ENCODE measurements at places on chromosomes 11 and 22.

- no peak for DNase-seq
These were observed 758.7 kb downstream of the BRD1 start for GRCh38 chr22:49068861-49069500.

- no peak for DNase-seq
These were observed 183.9 kb upstream of the CTSC start for GRCh38 chr11:88521399-88521798.

- DNase-seq: no peak
These were observed 2.3 kb upstream of the CATSPERZ start for GRCh38 chr11:64297699-64298358.

- no peak for DNase-seq
These were observed 10.6 kb downstream of the PLET1 start for GRCh38 chr11:112249871-112250610.

GRCh38 chr11:18393581-18394274 lies 635 bp upstream of the LDHA start:
- DNase-seq: no peak

- DNase-seq: no peak
These were observed 83.1 kb downstream of the PTPRJ start for GRCh38 chr11:48063424-48063978.

- DNase-seq: no peak
These were observed 164.0 kb upstream of the UBASH3B start for GRCh38 chr11:122491509-122491908.

- DNase-seq: no peak
These were observed 35.8 kb downstream of the TNKS1BP1 start for GRCh38 chr11:57288771-57289579.

- DNase-seq: no peak
These were observed 4.7 kb downstream of the MPEG1 start for GRCh38 chr11:59207988-59208451.

GRCh38 chr22:31056986-31057599 lies 24.0 kb upstream of the SMTN start:
- no peak for DNase-seq

DNA sequence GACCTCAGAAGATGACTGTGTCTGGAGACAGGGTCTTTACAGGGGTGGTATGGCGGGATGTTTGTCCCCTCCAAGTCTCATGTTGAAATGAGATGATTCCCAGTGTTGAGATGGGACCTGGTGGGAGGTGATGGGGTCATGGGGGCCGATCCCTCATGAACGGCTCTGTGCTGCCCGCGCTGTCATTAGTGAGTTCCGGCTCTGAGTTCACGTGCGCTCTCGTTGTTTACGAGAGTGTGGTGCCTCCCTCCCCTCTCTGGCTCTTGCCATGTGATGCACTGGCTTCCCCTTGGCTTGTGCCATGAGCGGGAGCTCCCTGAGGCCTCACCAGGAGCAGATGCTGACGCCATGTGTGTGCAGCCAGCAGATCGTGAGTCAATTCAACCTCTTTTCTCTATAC lies 830.8 kb downstream of the TBC1D22A start:
- no peak for DNase-seq

DNA sequence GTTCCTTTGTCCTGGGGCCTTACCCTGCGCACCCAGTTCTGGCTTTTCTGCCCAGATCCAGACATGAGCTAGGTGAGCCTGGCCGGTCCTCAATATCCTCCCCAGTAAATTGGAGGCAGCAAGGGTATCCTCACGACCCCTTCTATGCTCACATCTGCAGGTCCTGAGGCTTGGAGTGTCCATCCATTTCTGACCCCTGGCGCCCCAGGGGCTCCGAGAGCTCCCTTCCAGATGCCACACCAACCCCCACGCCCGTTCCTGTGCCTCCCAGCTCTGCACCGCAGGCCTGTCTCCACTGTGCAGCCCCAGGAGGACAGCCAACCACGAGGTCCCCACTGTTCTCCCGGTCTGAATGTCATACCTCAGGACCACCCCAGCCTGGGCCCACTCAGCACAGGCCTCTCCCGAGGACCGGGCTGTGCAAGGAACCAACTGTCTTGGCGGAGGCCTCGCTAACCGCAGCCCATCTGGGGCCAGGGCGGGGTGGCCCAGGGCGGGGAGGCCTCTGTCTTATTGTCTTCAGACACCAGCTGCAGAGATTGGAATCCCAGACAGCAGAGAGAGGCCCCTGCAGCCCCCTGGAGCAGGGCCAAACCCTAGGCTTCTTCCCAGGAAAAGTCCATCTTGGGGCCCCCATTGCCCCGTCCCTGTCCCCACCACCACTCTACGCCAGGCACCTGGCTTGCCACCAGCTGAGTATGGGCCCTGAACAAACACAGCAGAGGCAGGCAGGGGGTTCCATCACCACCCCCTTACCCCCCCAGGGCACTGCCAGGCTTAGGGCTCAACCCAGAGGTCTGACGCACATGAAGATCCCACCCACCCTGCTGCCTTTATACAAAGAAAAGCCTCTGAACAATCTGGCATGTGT lies 39.3 kb downstream of the ALX4 start:
- no peak for DNase-seq

- DNase-seq: no peak
These were observed 66.1 kb upstream of the ARHGAP32 start for GRCh38 chr11:129258205-129258604.

DNA sequence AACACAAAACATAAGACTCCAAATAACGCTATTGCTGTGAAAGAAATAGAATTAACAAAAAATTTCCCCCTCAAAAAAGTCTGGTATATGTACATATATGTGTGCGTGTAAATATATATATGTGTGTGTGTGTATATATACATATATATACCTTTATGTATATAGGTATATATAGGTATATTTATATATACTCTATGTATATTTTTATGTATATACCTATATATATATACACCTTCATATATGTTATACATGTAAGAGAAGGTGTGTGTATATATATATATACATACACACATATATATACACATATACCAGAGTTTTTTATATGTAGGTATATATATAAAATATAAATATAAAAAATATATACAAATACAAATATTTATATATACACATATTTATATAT lies 199.2 kb downstream of the RAB38 start:
- DNase-seq: no peak

- no peak for DNase-seq
These were observed 25.7 kb upstream of the CTR9 start for GRCh38 chr11:10725114-10725906.

- no peak for DNase-seq
These were observed 345.8 kb downstream of the CNTN5 start for GRCh38 chr11:99366546-99366945.
